ENCODE measurements at places on chromosomes 13 and 19.

DNA sequence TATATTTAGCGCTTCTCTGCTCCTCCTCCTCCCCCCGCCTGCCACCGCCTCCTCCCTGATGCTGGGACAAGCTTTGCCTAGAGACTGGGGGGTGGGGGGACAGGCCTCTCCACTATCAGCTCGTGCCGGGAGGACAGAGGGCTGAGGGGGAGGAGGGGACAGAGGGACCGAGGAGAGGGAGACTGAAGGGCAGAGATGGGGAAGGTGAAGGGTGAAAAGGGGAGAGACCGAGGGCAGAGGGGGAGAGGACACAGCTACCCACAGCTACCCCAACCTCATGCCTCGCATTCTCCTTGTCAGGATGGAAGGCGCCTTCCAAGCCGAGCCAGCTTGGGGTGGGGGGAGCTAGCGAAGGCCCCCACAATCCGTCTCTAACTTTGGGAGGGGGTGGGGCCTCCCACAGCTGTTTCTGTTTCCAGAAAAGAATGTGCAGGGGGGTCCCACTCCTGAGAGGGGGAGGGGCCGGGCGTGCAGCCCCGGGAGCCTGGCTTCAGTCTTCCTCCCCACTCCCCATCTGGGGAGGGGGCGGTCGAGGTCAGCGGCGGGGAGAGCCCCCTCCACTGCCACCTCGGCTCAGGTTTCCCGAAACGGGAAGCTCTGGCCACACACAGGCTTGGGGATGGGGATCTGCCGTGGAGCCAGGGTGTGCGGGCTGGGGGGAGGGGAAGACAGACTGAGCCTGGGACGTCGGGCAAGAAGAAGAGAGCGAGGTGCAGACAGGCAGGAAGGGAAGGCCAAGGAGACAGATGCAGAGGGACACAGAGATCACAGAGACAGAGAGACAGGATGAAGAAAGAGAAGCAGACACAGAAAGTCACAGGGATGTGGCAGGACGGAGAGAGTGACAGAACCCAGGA, 1.6 kb downstream of the DACT3 start:
- no peak for DNase-seq

- no peak for DNase-seq
Measured at GRCh38 chr13:26599860-26600259, 42.4 kb downstream of the WASF3 start.

GRCh38 chr13:101945435-101945834, 456.4 kb downstream of the FGF14 start:
- no peak for DNase-seq

DNA sequence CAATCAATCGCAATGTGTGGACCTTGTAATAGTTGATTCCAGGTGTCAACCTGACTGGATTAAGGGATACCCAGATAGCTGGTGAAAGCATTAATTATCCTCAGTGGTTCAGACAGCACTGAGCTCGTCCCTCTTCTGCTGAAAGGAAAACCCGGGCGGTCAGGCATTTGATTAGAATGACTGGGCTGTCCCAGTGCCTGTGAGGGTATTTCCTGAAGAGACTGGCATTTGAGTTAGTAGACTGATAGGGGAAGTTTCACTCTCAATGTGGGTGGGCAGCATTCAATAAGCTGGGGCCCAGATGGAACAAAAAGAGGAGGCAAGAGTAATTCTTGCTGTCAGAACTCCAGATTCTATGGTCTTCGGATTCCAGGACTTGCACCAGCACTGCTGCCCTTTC, 31.9 kb downstream of the KPNA3 start:
- DNase-seq: no peak

DNA sequence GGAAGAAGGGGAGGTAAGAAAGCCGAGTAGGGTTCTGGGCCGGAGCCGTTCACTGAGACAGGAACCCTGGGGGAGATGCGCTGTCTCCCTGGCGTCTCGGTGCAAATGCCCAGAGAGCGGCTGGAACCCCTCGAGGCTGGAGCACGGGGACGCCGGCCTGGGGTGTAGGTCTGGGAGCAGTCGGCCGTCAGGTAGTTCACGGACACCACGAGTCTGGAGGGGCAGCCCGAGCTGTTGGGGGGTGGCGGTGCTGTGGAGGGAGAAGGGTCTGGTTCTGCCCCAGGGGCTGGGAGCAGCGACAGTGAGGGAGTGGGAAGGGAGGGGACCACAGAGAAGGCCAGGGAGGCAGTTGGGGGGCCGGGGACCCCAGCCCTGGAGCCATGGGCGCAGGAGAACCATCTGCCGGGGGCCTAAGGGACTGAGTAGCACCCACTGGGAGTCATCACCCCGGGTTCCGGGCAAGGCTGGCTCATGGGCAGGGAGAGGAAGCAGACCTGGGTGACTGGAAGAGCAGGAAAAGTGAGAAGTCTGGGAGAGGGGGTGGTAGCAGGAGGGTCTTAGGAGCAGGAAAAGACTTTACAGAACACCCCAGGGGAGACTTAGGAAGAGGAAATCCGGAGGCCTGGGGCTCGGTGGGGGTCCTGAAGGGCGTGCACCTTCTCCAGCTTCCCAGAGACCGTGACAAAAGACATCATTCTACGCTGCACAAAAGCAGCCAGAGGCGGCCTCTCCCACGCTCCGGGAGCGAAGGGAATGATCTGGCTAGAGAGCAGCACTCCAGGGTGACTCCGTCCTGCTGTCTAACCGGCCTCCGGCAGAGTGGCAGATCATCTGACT, 173.1 kb upstream of the SOX1 start:
- DNase-seq: no peak

DNA sequence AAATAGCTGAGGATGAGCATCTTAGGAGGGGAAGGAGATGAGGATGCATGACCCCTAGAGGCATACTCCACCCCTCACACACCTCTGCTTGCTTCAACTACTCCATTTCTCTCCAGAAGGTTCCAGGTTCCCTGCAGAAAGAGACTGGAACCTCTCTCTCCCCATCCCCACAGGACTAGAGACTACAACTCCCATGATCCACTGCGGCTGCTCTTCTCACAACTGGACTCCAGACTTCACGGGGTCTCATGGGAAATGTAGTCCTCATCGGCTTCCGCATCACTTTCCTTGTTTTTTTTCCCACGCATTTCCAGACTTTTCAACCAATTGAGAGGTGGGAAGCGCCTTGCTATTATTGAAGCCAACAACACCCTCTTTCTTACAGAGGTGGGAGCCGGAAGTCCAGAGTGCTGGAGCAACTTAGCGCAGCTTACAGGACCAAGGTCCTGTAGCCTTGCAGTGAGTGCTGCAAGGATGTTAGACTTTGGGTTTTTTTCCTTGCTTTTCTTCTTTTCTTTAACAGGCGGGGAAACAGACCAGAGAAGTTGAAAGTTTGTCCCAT, 13.9 kb upstream of the CACNG6 start:
- peak; percentile 27 for DNase-seq

Measured in activated B cell treated with CpG ODN at 0.5 μM for 24 hours (primary cell).